ENCODE measurements at places on chromosomes 4 and X.

DNA sequence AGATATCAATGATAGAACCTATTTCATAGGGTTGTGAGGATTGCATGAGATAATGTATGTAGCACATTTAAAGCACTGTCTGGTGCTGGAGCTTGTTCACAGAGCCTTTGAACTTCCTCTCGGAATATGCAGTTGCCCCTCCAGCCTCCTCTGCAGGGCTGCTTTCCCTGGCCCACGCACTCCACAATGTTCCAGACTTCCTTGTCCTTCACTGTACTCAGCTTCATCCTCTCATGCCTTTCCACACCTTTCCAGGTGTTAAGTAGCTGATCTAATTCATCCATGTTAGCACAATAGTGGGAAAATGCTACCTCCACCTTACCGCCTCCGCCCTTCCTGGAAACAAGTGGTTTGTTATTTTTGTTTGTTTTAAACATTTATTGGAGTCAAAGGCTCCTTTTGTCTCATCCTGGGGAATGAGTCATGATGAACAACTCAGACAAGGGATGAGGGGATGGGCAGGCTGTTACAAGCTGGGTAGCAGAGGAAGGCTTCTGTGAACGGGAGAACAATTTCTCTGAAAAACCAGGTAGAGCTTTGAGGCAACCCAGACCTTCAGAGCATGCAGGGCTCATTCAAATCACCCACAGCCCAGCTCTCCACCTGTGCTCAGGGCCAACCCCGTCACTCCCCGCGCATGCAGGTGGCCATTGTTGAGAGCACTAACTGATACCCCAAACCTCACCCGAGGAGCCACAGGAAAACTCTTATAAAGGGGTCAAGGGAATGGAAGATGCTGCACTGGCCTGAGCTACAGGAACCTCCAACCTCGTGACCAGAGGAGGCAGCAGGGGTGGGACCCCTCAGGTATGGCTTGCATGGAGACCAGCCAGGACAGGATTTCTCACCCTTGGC is 84.9 kb upstream of the TBL1X start:
- DNase-seq: no peak

DNA sequence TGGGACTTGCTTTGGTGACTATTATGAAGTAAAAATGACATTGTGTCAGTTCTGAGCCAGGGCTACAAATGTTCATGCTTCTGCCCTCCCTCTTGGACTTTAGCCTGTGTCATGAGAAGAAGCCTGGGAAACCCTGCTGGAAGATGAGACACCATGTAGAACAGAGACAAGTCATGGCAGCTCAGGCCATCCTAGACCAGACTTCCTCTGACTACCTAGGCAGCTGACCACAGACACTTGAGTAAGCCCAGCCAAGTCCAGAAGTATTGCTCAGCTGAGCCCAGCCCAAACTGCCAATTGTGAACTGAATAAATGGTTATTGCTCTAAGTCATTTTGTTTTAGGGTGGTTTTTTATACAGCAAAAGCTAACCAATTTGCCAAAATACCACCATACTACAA is 467.6 kb upstream of the CNKSR2 start:
- no peak for DNase-seq

DNA sequence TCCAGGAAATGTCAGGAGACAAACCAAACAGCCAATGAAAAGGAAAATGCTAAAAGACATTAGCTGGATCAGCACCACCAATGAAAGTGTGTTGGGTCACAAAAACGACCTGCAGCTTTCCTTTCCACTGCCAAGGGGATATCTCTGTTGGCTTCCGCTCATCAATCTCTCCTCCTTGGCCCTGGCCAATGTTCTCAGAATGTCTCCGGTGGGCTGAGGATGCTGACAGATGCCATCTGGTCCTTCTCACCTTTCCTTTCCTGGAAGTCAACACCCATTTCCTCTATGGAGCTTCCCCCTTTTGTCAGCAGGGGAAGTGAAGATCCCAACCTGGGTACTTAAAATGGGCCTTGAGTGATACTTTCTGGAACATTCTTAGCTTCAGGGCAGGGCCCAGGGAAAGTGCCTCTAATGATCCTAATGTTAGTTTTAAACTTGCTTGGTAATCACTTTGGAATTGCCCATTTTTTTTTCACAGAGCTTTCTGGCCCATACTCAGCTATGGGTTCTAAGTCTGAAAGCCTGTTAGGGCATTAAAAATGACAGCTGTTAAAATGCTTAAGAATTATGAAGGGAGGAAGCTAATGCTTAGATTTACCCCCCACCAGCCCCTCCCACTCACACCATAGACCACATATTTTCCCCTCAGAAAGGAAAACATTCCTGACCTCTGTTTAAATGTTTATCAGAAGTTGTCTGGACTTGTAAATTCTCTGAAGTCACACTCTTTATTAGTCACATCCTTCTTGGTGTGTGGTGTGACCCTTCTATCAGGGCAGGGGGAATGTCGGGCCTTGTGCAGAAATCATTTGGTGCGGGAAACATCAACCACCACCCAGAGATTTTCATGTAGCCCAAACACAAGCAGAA is 29.2 kb downstream of the IGFBP7 start:
- no peak for DNase-seq

DNA sequence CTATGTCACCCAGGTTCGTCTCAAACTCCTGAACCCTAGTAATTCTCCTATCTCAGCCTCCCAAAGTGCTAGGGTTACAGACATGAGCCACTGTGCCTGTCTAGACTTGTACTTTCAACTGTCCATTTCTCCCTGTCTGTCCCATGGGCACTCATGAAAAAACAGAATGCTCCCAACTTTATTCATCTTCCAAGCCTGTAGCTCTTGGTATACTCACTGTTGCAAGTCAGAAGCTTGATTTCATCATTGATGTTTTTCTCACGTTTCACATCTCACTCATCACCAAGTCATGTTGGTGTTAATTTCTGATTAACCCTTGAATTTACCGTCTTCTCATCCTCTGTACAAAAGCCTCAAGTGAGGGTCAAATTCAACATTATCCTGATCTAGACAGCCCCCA is 7.3 kb upstream of the SRP72 start:
- peak; percentile 46 for DNase-seq

DNA sequence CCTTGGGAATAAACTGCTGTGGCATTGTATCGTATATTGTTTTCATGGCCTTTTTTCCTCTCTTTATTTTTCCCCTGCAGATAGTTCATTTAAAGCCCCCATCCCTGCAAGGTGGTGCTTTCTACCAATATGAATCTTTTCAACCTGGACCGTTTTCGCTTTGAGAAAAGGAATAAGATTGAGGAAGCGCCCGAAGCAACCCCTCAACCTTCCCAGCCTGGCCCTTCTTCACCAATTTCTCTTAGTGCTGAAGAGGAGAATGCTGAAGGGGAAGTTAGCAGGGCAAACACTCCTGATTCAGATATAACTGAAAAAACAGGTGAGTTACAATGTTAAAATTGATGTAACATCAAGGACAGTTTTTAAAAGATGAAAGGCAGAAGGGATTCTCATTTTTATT is 601 bp downstream of the SMARCAD1 start:
- DNase-seq: peak; percentile 33

- DNase-seq: no peak
Observed at GRCh38 chr4:98411731-98412130, 150.5 kb downstream of the RAP1GDS1 start.

DNA sequence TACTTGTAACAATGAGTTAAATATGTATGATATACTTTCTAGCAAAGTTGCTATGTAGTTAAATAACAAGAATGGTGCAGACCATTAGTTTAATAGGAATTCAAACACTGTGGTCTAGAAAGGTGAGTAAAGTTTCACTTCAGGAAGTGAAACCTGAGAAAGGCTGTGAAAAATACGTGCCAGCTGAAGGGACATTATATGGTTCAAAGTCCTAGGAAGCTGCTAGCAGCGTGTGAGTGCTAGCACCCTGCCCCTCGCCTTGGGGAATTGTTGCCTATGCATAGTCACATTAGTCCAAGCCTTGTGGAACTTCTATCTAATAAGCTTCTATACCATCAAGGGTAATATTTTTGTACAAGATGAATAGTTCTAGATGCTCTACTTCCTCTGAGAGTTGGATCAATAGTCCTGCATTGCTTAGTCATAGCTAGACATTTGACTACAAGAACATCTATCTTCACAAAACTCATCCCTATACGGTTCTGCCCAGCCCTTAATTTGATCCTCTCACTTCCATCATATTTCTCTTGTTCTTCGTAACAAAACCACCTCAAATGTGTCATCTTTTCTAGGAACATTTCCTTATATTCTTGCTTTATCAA is 45.8 kb upstream of the ARSJ start:
- DNase-seq: no peak

- DNase-seq: no peak
Observed at GRCh38 chr4:102606846-102607450, 105.8 kb downstream of the NFKB1 start.

- no peak for DNase-seq
Observed at GRCh38 chrX:39808471-39808917, 289.3 kb downstream of the BCOR start.

GRCh38 chr4:123869286-123870215 is 473.0 kb downstream of the SPRY1 start:
- no peak for DNase-seq

DNA sequence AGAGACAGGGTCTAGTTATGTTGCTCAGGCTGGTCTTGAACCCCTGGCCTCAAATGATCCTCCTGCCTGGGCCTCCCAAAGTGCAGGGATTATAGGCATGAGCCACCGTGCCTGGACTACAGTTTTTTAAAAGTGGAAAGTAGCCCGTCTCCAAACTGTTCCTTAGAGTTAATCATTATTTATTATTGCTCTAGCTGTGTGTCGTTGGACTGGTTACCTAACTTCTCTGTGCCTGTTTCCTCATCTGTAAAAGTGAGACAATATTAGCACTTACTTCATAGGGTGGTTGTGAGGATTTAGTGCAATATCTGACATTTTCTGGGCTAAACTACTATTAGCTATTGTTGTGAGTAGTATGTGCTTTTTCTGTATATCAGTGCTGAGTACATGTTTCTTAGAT is 152.3 kb upstream of the SCML1 start:
- no peak for DNase-seq

- DNase-seq: no peak
Observed at GRCh38 chr4:3385711-3386420, 55.9 kb upstream of the HGFAC start.

- no peak for DNase-seq
Observed at GRCh38 chr4:39732728-39733127, 34.8 kb downstream of the UBE2K start.

DNA sequence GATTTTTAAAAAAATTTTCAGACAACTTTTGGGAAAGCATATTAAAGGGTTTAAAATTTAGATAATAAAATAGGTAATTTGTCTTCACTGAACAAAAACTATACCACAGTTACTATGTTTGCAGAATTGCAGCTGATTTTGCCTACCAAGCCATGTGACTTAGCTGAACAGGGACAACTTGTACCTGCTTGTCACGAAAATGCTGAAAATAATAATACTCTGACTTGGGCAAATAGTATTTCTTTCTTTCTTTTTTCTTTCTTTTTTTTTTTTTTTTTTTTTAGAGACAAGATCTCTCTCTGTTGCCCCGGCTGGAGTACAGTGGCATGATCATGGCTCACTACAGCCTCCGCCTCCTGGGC is 225.2 kb upstream of the PPP1R2C start:
- DNase-seq: no peak

DNA sequence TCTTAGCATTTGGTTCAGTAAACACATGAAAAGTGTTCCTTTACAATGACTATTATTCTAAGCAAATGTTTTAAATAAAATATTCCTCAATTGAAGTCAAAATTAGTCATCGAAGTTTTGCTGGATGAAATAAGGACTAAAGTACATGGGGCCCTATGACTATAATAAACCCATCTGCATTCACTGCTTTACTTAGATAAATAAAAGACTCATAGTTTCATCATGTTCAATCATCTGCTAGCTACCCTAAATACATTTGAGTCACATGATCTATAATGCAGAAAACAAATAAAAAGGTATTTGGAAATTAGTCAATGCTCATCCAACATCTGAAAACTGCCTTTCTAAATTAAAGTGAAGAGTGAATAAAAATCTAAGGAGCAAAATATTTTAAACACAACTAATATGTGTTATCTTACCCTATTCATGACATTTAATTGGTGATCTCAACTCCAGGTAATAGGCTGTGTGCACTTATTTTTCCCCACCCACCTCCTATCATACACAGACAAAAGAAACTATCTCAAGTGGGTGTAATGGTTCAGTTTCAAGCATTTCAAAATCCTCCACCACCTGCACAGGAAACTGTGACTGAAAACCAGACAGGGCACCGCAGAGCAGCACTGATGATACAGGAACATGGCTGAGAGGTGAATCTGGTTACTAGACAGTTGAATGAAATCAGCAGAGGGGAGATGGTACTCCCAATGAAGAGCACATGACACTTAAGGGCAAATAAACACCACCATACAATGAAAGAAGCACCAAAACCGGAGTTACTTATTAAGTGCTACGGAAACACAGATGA is 78.6 kb downstream of the CAMK2D start:
- no peak for DNase-seq

- no peak for DNase-seq
Observed at GRCh38 chr4:105387466-105387865, 86.4 kb downstream of the PPA2 start.

- DNase-seq: no peak
Observed at GRCh38 chr4:77367638-77368037, 210.6 kb downstream of the CCNG2 start.

DNA sequence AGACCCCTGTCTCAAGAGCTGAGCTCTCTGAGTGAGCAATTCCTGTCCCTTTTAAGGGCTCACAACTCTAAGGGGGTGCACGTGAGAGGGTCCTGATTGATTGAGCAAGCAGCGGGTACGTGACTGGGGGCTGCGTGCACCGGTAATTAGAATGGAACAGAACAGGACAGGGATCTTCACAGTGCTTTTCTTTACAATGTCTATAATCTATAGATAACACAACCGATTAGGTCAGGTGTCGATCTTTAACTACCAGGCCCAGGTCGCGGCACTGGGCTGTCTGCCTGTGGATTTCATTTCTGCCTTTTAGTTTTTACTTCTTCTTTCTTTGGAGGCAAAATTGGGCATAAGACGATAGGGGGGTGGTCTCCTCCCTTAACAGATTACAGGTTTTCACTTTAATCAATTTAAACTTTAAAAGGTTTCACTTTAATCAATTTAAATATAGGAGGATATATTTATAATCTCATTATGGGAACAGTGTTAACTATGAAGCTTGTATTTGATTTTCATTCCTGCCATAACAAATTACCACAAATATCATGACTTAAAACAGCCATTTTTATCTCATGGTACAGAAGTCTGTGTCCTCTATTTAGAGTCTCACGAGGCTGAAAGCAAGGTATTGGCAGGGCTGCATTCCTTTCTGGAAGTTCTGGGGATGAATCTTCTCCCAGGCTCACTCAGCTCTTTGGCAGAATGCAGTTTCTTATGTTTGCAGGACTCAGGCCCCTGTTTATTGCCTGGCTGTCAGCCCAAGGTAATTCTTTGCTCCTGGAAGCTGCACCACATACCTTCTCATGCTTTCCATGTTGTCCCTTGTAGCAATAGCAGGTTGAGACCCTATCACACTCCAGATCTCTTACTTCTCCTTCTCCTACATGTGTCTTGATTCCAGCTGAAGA is 5.2 kb downstream of the SPATA4 start:
- no peak for DNase-seq

GRCh38 chr4:41579043-41579442 is 41.1 kb downstream of the LIMCH1 start:
- DNase-seq: no peak

GRCh38 chr4:67550451-67550850 is 5.1 kb upstream of the CENPC start:
- DNase-seq: no peak

GRCh38 chrX:43785930-43786591 is 96.2 kb downstream of the MAOB start:
- no peak for DNase-seq

Measured in erythroblast (primary cell).